Right lobe of liver (tissue), 6 donors: ENCODE measurements at places on chromosomes 7 and 10. TPM values are rescaled to one million over a fixed set of nuclear protein-coding genes. Genes with fewer than 3 reads are reported as not detected.

CCDC3 gene
- total RNA-seq: 5.5 TPM

ATG9B gene
- total RNA-seq: not detected

SPDYE3 gene
- total RNA-seq: not detected

VDAC2 gene
- 92.7 TPM for total RNA-seq

PLEKHS1 gene
- total RNA-seq: not detected

DNA sequence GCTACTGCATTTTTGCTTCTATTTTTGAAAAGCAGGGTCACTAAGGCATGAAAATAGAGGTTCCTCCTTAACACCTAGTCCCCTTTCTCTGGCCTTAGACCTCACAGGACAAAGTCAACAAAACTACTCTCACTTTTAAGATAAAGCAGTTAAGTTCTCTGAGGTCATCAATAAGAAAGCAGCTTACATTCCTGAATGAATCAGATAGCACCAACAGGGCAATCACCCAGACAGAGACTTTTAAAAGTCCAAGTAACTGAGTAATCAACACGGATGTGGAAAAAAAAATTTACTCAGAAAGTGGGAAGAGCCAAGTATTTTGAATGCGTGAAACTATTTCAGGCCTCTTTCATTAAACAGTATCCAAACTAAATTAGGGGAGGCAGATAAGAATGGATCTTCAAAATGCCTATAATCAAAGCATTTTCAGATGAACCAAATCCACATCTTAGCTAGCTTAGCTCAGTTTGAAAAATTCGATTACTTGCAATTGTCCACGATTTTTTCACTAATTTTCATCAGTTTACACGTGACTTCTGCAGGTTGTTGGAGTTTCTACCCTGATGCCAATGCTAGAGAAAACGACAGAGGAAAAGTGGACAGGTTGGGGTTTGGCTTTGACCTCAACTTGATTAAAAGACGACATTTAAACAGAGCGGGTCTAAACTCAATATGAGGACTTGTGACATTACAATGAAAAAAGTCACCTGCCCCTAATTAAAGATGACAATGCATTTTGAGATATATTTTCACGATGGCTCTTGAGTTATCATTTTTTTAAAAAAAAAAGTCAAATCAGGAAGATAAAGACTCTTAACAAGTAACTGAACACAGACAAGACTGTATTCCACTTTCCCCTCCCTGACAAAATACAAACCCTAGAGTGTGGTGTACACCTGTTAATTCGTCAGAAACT is 1.6 kb downstream of the BEND7 start:
- no peak for DNase-seq
- peak overlapping the region; percentile 51 for H3K4me3 ChIP-seq
- peak overlapping the region; percentile 56 for H3K27ac ChIP-seq
- no peaks in the 10 kb centered on the region for H3K36me3 ChIP-seq

DNA sequence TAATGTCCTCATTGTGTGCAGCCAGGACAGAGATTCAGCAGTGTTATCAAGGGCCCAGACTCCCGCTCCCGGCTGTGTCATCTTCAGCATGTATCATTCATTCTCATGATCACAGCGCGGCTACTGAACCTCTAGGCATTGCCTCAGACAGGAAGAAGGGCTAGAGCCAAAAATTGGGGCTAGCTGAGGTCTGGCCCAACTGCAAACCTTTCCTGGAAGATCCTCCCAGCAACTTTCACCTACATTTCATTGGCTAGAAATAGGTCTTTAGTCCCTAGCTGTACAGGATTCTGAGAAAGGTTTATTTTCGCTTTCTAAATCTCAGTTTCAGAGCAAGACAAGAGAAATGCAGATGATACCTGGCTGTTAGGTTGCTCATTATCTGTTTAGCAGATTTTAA is 81.9 kb downstream of the CREM start:
- no peaks in the 10 kb centered on the region for H3K36me3 ChIP-seq
- H3K27ac ChIP-seq: peak overlapping the region; percentile 72
- no peaks in the 10 kb centered on the region for H3K27me3 ChIP-seq
- peak overlapping the region; percentile 14 for H3K4me3 ChIP-seq

GRCh38 chr7:70668606-70669358 is 463.2 kb upstream of the GALNT17 start:
- H3K27me3 ChIP-seq: no peaks in the 10 kb centered on the region
- no peak overlapping the region for H3K4me3 ChIP-seq
- peaks cover 5% of the 10 kb centered on the region for H3K4me1 ChIP-seq
- no peak for DNase-seq
- peak overlapping the region; percentile 17 for H3K27ac ChIP-seq

- H3K4me3 ChIP-seq: no peak overlapping the region
- DNase-seq: no peak
- H3K27ac ChIP-seq: no peak overlapping the region
- no peaks in the 10 kb centered on the region for H3K36me3 ChIP-seq
- H3K4me1 ChIP-seq: no peaks in the 10 kb centered on the region
These were observed 155.8 kb downstream of the FANK1 start for GRCh38 chr10:126052171-126052570.

DNA sequence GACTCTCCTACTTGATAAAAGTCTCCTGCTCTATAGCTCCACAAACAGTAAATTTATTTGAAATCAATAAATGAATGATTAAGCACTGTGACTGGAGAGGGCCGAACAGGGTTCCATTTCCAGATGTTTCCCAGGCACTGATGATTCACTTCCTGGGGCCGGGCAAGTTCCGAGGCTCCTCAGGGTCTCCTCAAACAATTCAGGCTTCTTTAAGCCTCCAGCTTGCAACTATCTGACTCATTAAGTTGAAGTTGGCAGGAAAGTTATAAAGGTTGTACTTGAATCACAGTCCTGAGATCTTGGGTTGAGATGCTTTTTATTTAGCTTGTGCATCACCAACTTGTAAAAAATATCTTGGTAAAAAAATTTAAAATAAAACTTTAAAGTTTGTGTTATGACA is 612.9 kb downstream of the DNAJB6 start:
- no peak overlapping the region for H3K4me3 ChIP-seq
- no peak overlapping the region for H3K27ac ChIP-seq
- H3K36me3 ChIP-seq: no peaks in the 10 kb centered on the region
- no peak for DNase-seq
- no peaks in the 10 kb centered on the region for H3K27me3 ChIP-seq

DNA sequence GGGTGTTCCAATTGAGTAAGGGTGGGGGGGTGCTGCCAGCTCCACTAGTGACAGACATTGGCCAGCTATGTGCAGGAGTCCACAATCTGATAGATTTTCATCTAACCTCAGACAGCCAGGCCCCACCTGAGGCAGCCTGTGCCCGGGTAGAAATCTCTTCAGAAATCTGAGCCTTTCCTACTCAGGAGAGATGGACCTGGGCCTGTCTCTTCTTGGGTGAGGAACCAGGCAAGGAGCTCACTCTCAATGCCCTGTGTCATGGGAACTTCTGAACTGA is 86.9 kb downstream of the UBE2H start:
- H3K4me3 ChIP-seq: no peak overlapping the region
- H3K27ac ChIP-seq: peak overlapping the region; percentile 43
- H3K4me1 ChIP-seq: peaks cover 46% of the 10 kb centered on the region
- no peaks in the 10 kb centered on the region for H3K27me3 ChIP-seq
- no peak for DNase-seq

- no peak overlapping the region for H3K4me3 ChIP-seq
- no peaks in the 10 kb centered on the region for H3K36me3 ChIP-seq
- no peak for DNase-seq
- H3K27me3 ChIP-seq: no peaks in the 10 kb centered on the region
- H3K27ac ChIP-seq: no peak overlapping the region
These were observed 3.6 kb upstream of the MYOF start for GRCh38 chr10:93485690-93486089.

- no peaks in the 10 kb centered on the region for H3K27me3 ChIP-seq
- no peaks in the 10 kb centered on the region for H3K36me3 ChIP-seq
- no peaks in the 10 kb centered on the region for H3K4me1 ChIP-seq
- H3K27ac ChIP-seq: no peak overlapping the region
- no peak for DNase-seq
These were observed 238.3 kb downstream of the PARD3 start for GRCh38 chr10:34576797-34577196.

DNA sequence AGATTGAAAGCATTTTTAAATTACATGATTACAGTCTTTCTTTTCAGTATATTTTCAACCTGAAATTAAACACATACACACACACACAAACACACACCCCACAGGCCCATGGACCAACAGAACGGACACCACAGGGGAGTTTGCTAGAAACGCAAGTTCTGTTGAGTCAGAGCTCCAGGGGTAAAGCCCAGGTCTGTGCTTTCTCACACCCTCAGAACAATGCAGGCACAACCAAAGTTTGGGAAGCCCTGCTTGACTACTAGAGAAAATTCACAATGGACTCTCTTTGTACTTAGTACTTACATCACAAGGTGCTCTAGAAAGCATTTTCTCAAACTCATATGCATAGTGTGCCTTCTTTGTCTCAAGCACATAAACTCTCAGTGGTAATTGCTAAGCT is 704.0 kb upstream of the IGFBP3 start:
- no peaks in the 10 kb centered on the region for H3K4me1 ChIP-seq
- H3K27me3 ChIP-seq: no peaks in the 10 kb centered on the region
- DNase-seq: no peak
- no peak overlapping the region for H3K4me3 ChIP-seq
